GM19239 (cell line): ENCODE measurements at places on chromosomes 12 and 14.

- DNase-seq, result no peak
Observed at GRCh38 chr14:22870811-22871223, 723 bp upstream of the LRP10 start.

GRCh38 chr12:89863968-89864367 is 155.3 kb upstream of the ATP2B1 start:
- DNase-seq, result no peak

DNA sequence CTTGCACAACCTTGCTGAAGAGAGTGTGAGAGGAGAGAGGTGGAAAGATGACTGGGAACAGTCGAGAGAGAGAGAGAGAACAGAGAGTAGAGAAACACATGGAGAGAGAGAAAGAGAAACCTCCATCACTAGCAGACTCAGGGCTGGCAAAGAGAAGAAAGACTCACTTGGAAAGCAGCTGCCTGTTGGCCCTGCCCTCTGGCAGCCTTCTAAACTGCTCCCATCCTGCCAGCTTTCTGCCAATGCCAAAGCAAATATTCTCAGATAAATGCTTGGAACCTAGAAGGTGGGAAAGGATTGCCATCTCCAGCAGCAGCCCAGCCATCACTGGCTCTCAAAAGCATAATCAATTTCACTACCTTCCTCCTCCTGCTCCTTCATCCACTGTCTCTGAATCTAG is 107.9 kb upstream of the WSCD2 start:
- DNase-seq, result no peak

DNA sequence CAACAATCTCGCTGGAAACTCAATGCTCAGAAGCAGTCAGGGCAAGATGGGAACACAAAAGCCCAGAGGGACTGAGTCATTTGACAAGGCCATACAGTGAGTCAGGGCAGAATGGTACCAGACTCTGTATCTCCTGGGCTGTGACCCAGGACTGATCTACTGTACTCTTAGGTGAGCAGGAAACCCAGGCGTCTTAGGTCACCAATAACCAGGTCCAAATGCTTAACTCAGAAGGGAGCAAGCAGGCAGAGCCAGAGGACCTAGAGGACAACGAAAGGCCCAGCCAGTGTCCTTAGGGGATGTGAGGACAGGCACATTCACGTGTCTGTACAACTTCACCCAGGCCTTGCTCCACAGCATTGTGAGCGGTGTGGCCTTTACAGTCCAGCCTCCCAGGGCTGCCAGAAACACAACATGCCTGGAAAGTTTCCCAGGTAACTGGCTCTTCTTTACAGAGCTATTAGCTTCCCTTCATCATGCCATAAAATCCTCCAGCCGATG is 69.9 kb downstream of the ARL6IP4 start:
- DNase-seq, result no peak

DNA sequence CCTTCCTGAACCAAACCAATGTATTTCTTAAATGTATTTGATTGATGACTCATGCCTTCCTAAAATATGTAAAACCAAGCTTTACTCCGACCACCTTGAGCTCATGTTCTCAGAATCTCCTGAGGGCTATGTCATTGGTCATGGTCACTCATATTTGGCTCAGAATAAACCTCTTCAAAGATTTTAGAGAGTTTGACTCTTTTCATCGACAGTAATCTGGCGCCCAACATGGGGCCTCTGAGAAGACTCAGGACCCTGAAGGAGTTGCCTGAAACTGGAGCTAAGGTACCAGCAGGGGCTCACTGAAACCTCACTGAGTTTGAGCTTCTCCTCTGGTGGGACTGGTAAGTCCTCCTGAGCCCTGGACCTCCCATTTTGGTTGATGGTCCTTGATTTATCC is 17.2 kb upstream of the PSMC1 start:
- no peak for DNase-seq

DNA sequence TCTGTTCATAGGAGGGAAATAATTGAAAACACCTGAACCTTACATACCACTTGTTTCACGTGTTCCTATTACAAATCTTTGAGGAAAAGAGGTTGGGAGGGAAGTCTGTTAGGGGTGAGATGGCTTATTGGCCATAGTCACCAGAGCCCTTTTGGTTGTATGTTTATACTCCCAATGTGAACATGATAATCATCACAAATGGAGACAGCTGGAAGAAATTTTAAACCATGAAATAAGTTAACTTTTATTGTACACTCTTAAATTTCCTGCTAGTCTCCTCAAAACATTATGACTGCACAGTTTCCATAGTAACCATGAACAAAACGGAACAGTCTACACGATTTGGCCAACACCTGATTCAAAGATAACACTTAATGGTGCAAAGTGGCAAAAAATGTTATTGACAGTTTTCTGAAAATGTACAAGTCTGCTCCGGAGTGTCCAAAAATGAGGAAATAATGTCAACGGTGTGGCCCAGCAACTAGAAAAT is 56.9 kb downstream of the LMNTD1 start:
- DNase-seq, result no peak

- no peak for DNase-seq
Observed at GRCh38 chr12:51399891-51400290, 8.7 kb upstream of the GALNT6 start.

GRCh38 chr14:86722612-86723253 is 1192.8 kb downstream of the FLRT2 start:
- DNase-seq, result no peak

GRCh38 chr12:96698521-96698920 is 208.5 kb upstream of the NEDD1 start:
- DNase-seq, result no peak

GRCh38 chr12:89593873-89594272 is 68.0 kb upstream of the POC1B start:
- no peak for DNase-seq

DNA sequence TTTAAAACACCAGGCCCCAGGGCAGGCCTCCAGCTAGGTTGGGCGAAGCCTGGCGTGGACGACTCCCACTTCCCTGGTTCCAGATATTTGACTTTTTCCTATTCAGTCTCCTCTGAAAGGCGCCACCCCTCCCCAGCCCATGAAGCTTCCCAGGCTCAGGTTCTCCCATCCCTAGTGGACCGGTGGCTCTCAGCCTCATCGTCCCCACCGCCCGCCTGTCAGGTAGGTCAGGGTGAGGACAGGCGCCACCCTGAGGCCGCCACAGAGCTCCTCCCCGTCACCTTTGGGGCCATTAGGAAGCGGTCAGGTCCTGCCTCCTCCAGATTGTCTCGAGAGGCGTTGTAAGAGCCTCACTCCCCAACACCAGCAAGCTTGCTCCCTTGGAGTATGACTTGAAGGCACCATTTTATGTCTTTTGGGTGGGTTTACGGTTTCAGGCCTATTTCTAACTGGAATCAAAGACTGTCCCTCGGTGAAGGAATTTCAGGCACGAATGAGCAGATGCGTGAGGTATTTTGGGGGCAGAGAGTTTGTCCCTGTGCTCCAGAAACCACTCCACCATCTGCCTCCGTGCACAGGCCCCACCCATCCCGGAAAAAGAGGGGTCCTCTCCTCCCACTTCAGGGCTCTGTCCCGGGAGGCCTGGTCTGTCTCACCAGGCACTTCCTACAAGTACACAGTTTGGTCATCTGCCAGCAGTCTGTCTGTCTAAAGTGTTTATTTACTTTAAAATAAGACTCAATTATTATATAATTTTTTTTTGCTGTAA is 55.6 kb downstream of the TSPAN9 start:
- no peak for DNase-seq

DNA sequence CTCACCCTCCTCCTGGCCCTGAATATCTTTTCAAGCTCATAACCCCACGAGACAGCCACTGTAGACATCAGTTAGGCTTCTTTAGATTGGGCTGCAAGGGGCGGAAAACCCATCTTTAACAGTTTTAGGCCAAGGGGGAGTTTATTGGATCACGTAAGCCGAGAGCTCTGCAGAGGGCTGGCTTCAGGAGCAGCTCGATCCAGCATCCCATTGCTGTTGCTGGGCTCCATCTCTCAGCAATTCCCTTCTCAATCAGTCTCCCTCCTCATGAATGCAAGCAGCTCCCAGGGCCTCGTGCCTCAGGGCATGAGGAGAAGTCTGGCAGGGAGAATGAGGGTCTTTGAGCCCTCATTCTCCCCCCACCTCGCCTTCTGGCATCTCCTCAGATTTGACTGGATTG is 59.4 kb downstream of the ADGRD1 start:
- no peak for DNase-seq

- DNase-seq, result no peak
Observed at GRCh38 chr14:101111620-101112290, 208.2 kb upstream of the RTL1 start.

GRCh38 chr14:75277815-75278421 is 710 bp upstream of the FOS start:
- no peak for DNase-seq

DNA sequence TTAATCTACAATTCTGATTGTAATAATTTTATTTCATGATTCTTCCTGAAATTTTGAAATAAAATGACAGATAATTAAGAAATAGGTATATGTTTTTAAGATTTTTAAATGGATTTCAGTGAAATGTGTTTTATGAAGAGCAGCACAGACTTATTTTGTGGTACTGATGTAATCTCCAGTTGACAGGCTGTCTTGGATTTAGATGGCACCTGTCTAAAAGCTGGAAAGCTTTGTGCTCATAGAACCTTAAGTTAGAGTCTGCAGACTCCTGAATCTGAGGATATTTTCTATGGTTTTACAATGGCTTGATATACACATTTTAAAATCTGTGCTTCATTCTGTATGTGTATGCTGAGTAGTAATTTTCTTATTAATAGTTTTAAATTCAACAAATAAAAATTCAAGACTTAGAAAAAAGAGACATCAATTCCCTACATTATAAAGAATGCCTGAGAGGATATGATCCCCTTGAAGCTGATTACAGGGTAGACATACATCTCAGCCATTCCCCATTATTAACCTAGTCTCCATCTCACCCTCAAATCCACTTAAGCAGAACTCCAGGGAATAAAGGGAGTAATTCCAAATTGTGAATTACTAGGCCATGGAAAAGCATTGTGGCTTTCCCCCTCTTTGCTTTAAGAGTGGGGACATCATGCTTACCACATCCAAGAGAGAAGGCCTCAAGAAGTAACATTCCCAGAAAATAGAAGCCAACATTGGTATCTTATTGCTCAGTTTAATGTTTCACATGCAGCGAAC is 33.7 kb upstream of the ACSS3 start:
- DNase-seq, result no peak

DNA sequence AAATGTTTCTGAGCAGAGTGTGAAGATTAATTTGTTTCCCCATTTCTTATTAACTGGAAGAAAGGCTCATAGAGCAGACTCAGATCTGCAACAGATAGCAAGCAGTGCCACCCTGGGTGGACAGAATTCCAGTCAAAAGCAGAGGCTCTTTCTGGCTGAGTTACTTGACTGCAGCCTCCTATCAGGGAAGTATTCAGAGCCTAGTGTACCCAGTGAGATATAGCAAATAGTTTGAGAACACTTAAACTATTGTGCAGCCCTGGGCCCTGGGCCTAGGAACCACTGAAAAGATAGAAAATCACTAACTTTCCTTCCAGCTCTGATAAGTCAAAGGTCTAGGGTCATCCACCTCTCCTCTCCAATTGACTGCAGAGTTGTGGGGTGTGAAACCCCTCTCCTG is 11.2 kb upstream of the AQP2 start:
- DNase-seq, result no peak

GRCh38 chr14:100348784-100349685 is 25.9 kb downstream of the SLC25A47 start:
- DNase-seq, result no peak

DNA sequence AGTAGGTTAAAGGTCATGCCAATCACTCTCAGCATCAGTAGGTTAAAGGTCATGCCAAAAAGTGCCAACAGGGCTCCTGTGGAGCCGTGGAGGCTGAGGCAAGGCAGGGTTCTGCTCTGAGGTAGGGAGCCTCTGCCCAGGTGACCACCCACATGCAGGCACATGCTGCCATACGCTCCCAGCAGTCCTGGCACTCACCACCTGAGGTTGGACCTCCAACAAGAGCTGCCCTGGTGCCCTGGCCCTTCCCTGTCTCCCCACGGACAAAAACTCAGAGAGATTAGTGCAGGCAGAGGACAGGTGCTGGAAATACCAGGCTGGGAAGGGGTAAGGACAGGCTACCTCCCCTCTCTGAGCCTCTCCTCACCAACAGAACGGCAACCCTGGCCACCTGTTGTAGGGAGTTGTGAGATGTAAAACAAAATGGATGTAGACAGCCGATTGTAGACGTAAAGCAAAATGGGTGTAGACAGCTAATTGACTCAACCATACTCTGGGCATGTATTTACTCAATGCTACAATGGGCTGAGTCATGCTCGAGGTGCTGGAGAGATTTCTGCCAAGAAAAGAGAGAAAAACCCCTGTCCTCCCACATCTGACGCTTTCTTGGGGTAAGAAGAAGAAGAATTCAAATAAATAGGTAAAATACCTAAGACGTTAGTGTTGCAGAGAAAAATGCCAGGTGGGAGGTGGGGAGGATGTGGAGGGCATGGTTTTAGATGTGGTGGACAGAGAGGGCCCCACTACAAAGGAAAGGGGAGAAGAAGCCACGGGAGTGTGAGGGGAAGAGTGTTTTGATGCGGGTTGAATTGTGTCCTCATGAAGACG is 32.4 kb downstream of the LTBP2 start:
- no peak for DNase-seq

DNA sequence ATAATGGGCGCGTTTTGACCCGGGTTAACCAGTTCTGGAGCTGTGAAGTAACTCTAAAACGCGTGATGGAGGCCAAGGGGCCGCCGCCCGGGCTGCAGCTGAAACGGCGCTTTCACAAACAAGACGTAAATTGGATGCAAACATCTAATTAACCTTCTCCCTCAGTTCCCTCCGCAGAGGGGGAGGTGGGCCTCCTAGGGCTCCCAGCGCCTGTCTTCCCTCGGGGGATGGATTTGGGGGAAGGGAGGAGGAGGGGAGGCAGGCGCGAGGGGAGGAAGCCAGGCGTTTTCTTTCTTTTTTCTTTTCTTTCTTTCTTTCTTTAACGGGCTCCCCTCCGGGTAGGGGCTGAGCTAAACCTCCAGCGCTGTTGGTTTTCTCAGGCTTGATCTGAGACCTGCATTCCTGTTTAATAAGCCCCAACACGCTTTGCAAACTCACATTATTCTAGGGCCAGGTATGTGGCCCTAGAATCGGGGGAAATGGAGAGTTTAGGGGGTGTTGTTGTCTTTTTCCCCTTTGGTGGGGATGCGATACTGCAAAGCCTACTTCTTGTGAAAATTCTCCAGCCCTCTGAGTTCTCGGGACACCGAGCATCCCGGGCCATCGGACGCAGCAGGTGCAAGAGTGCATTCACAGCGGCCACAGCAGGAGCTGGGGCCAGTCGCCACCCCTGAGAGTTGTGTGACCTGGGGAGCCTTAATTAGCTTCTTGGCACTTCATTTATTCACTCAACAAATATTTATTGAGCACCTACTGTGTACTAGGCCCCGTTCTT is 43.6 kb upstream of the LHX5 start:
- no peak for DNase-seq

GRCh38 chr14:78710963-78711362 is 540.8 kb downstream of the NRXN3 start:
- no peak for DNase-seq

GRCh38 chr12:133204264-133204603 is 22.9 kb downstream of the ZNF268 start:
- no peak for DNase-seq

GRCh38 chr12:2355604-2356003 is 302.8 kb downstream of the CACNA1C start:
- DNase-seq, result no peak

- DNase-seq, result peak; percentile 23
Observed at GRCh38 chr12:121794534-121795033, 1.1 kb upstream of the RHOF start.
